ENCODE measurements at places on chromosomes 3 and 15.
A peak's percentile ranks its signal among the peaks of the same experiment; 100 is the strongest.

DNA sequence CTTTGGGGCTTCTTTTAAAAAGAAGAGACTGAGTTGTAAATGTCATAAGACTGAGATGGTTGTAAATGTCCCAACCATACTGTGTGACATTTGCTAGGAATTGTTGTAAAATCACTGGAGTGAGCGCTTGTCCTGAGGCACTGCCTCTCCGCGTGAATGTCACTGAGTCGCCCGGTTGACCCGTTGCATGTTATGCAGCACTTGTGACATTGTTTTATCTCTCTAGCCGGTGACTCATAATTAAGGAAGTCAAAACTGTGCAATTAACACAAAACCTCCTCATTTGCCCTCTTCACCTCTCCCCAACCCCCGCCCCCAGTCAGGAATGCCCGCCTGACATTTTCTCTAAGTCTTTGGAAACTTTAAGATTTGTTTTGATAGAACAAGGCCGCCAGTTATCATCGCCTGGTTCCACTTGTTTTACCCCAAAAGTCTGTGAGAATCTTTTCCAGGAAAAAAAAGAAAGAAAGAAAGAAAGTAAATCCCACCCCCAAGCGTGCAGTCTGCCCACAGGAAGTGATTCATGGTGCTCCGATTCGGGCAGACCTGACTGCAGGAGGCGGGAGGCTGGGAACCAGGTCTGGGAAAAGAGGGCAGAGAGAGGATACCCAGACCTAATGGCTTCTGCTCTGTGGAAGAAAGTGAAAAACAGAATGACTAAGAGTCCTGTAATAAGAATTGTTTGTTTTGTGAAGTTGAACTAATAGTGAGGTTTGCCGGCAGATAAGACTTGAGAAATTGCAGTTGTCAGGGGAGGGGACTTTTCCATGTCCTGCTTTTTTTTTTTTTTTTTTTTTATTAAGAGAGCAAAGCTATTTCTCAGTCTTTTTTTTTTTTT, 84.8 kb downstream of the SMAD3 start:
- DNase-seq: peak; percentile 75

- no peak for DNase-seq
These were observed 5.2 kb upstream of the IMPG2 start for GRCh38 chr3:101325393-101326134.

- DNase-seq: no peak
These were observed 18.4 kb upstream of the MITF start for GRCh38 chr3:69720824-69721223.

DNA sequence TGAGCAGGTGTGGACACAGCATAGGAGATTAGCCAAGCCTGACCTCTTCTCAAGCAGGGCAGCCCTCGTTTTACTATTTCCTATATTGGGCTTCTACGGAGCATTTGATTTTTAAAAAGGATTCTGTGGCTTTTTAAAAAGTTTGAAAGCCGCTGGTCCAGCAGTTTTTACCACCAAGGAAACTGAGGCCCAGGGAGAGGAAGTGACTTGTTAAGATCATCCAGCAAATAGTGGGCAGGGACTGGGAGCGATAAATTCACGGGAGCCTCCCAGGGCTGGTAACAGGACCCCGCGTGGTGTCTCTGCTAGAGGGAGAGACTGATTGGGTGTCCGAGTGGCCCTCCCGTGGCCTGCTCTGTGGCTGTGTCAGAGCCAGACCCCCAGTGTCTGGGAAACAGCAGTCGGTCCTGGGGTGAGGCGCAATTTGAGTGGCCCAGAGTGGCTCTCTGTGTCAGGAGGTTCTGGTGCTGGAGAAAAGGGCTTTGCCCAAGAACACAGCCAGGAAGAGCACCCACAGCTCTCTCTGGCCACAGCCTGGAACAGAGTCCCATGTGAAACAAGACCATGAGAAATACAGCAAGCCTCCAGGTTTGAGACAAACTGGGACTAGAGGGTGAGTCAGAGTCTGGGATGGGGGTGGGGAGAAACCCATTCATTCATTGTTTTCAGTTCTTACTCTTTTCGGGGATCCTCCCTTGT, 4.2 kb downstream of the FURIN start:
- peak; percentile 70 for DNase-seq

GRCh38 chr15:36951731-36952247, 148.6 kb downstream of the MEIS2 start:
- DNase-seq: no peak

- no peak for DNase-seq
These were observed 64.0 kb upstream of the RASGRF1 start for GRCh38 chr15:79154483-79155135.

GRCh38 chr3:79052054-79052681, 715.6 kb downstream of the ROBO1 start:
- no peak for DNase-seq

- DNase-seq: no peak
These were observed 8.0 kb upstream of the CCDC50 start for GRCh38 chr3:191321019-191321767.

GRCh38 chr3:89570465-89570864, 463.0 kb downstream of the EPHA3 start:
- no peak for DNase-seq

- no peak for DNase-seq
These were observed 18.4 kb downstream of the ZBTB38 start for GRCh38 chr3:141386611-141387111.

- no peak for DNase-seq
These were observed 198.1 kb downstream of the NEK10 start for GRCh38 chr3:27171113-27171512.

DNA sequence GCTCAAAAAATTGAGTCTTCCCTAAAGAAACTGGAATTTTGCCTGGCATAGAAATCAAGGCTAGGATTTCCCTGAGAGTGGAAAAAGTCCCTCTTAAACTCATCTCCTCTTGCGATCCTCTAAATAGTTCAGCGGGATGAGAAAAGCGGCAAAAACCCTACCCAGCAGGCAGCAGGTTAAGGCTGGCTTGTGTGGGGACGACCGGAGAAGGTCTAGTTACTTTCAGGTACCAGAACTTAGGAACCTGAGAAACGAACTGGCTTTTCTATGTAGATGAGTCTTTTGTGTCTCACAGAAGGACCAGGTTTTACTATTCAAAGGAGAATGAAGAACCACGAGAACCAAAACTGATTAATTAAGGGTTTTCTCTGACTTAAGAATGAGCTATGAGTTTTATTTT, 523.7 kb upstream of the TGFBR2 start:
- no peak for DNase-seq

DNA sequence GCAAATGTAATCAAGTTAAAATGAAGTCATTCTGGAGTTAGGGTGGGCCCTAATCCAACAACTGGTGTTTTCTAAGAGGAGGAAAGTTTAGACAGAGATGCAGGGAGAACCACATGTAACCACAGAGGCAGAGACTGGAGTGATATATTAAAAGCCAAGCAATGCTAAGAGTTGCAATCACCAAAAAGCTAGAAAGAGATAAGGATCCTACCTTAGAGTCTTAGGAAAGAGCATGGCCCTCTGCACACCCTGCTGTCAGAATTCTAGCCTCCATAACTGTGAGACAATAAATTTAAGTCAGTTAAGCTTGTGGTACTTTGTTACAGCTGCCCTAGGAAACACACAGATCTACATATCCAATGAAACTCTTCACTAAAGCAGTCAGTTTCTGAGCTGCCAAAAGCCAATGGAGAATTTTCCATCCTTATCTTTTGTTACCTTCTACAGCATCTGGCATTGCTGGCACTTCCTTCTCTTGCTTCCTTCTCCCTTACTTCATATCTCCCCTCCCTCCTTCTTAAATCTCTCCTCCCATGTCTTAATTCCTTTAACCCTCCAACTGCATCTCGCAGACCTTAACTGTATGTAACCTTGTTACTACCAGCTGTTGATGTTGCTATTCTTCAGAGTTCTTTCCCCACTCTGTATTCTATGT, 11.2 kb downstream of the DCBLD2 start:
- no peak for DNase-seq

DNA sequence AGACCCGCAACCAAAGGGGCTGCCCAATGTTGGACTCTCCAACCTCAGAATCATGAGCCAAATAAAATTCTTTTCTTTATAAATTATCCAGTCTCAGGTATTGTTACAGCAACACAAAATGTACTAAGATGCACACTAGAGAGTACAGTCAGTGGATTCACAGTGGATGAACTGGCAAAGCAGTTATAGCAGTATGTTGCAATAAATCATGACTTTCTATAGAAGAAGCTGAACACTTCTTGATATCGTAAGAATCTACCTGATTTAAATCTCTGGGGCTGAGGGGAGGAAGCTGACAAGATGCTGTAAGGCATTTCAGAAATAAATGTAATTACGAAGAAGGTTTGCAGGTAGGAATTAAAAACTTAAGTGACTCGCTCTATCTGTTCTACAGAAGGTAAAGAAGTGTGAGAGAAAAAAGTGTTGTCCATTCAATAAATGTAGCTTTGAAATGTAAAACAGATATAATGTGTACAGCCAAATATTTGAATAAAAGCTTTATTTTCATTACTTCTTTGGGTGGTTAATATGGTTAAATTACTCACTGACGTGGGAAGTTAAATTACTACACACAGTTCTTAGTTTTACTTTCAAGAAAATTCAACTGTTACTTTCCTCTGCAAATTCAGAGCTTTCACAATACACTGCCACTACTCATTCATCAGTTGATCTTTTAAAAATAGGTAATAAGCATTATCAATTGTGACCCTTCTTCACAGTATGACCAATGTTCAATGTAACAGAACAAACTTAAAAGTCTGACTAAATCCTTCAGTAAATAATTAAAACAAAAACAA, 439.1 kb downstream of the SHQ1 start:
- DNase-seq: no peak

DNA sequence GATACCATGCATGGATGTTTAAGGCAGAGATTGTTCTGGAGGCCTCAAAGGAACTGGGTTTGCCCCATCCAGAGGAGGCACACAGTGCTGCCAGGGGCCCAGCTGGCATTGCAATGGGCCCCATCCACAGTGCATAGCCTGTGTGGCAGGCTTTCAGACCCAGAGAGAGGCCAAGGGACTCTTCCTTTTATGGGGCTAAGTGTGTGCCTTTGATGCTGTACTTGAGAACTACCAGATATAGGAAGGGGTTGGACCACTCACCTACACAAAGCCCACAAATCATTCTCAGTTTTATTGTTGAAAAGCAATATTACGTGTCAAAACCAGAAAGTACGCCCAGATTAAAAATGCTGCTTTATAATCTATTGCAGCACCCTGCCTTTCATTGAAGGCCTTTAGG, 134.9 kb downstream of the EPHB1 start:
- no peak for DNase-seq

DNA sequence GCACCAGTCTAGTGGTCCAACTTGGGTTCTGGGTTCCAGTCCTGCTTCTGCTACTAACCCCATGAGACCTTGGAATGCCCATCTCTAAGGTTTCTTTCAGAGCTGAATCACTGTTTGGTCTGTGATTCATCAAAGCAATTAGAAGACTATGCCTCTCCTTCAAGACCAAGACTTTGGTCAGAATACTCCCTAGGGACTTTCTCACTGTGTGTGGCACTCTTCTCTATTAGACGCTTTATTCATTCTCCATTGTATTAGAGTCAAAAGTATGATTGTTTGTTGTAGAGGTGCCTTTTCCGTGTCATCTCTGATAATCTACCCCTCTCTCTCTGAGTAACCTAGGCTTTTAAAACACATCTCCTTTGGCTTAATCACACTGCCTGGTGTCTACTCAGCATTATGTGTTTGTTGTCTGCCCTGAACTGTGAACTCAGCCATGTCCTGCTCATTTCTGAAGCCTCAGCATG, 90.5 kb downstream of the LPP start:
- DNase-seq: peak; percentile 96

DNA sequence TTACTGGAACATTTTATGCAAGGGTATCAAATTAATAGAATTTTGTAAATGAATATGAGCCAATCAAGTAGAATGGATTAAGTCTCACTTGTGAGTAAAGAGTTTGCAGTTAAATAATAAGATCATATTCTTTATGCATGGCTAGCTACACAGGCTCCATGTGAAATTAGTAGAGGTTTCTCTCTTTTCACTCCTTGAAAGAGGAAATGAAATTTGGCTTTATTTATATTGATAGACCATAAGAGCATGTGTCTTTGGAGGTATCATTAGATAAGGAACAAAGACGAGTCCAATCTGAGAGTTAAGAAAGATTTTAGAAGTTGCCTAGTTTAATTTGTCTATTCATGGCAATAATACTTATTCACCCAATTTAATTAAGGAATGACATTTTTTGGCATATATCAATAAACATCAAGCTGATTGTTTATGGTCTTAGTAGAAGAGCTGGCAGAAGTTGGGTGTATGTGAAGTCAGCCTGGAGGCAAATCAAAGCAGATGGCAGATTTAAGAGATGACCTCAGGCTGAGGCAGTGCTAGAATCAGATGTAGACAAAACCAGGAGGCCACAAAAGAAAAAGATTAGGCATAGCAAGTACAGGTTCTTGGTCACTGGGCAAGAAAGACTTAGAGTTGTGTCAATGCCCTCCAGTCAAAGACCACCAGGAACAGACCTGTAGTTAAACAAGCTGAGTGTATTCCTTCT, 406.5 kb upstream of the ARHGEF26 start:
- no peak for DNase-seq

DNA sequence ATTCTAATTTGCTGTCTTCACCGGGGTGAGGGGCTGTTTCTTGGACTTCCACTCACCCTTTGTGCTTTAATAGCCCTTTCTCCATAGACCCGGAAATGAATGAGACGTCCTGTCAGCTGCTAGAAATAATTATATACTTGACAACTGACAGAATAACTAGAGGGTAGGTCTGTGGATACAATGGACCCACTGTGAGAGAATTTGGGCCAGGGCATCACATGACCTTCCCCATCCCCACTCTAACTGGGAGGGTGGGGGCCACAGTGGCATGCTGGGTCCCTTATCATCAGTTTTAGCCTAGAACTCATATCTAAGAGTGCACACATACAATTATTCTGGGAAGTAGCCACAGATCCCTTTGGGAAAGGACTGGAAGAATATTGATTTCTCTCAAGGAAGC, 25.9 kb upstream of the MINAR1 start:
- peak; percentile 66 for DNase-seq

GRCh38 chr3:150371741-150372254, 36.3 kb upstream of the TSC22D2 start:
- DNase-seq: peak; percentile 84

- no peak for DNase-seq
These were observed 18.1 kb downstream of the CYP11A1 start for GRCh38 chr15:74349241-74349778.

GRCh38 chr3:62371720-62372591, 1.4 kb downstream of the FEZF2 start:
- no peak for DNase-seq

DNA sequence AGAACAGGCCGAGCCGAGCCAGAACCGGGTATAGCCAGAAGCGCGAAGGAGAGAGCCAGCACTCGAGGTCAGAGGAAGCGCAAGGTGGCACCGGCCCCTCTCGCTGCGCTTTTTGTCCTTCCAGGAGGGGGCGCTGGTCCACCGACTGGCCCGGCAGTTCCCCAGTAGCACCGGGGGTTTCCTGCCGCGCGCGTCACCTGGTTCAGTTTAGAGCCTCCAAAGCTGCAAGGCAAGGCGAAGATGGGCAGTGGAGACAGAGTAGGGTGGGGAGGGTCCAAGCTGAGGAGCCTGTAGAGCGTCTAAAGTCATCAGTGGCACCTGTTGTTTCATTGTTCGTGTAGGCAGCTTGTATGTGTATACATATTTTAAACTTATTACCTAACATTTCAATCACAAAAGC, 7.6 kb upstream of the NR2E3 start:
- no peak for DNase-seq

Data from COLO829 (cell line).